ENCODE measurements at places on chromosomes 2 and 18. TPM values are rescaled to one million over a fixed set of nuclear protein-coding genes. Genes with fewer than 3 reads are reported as not detected.
A peak's percentile ranks its signal among the peaks of the same experiment; 100 is the strongest.

DNA sequence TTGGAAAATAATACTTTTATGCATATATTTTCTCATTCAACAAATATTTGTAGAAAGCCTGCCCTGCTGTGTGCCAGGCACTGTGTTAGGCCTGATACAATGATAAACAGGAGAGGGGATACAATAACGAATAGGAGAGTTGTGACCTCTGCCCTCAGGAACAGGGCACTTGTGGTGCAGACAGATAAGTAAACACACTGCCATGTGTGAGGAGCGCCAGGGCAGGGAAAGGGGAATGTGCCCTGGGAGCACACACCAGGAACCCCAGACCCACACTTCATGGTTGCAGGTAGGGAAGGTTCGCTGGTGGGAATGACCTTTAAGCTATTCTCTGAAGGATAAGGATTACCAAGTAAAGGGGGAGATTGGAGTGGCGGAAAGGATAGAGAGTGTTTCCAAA is 42.2 kb upstream of the DSC1 start:
- no peak for DNase-seq

SMIM21 gene
- not detected for total RNA-seq

SKA1 gene
- 48.2 TPM for total RNA-seq

DNA sequence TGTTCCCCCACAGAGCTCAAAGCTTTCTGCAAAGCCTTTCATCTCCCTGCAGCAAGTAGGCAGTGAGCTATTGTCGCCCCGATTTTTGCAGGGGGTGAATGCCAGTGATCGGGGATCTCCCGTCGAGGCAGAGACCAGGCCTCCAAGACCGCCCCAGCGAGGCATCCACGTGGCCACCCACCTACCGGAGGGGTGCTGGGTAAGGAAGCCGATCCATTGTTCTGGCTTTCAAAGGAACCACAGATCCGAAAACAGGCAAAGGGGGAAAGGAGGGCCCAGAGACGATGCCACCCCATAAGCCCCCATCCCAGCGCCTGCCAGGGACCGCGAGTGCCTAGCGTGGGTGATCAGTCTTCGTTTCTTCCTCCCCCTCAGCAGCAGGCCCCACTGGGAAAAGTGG is 2.4 kb downstream of the ADRA2B start:
- no peak for DNase-seq

IL37 gene
- total RNA-seq = not detected

DNA sequence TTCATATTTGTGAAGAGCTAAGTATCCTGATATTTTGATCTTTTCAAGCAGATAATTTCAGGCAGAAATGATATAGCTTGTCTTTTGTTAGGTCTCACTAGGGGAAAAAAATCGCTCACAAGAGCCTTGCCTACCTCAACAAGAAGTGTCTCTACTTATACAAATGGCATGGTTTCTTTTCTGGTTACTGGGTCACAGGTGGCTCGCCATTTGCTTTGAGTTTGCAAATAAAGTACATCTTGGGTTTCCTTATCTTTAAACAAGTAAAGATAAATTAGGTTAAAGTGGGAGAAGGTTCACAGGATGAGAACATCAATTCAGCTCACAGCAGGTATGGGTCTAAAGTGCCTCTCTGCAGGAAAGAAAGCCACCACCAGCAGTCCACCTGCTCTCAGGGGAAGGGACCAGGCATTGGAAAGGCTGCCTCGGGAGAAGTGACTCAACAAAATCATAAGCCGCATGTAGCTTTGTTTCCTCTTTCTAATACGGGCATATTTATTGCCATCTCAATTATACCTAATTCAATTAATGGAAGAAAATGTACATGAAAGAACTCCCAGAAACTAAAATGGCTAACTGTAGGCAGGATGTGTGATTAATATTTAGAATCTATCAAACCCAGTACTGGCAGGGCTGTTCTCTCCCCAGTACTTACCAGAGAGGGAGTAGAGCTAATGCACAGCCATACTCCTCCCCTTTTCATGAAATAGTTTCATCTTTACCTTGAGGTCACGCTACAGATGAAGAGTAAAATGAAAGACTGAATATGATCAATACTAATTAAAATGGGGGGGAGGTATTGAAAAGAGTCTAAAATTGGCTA is 28.3 kb downstream of the CDC42EP3 start:
- no peak for DNase-seq

- DNase-seq = peak; percentile 90
Measured at GRCh38 chr2:43210467-43211303, 15.7 kb downstream of the ZFP36L2 start.

METAP1D gene
- total RNA-seq = 16.5 TPM

Measured in Daoy (cell line).